Right renal pelvis (tissue), 4 donors: ENCODE measurements at places on chromosomes 16 and 17.

DNA sequence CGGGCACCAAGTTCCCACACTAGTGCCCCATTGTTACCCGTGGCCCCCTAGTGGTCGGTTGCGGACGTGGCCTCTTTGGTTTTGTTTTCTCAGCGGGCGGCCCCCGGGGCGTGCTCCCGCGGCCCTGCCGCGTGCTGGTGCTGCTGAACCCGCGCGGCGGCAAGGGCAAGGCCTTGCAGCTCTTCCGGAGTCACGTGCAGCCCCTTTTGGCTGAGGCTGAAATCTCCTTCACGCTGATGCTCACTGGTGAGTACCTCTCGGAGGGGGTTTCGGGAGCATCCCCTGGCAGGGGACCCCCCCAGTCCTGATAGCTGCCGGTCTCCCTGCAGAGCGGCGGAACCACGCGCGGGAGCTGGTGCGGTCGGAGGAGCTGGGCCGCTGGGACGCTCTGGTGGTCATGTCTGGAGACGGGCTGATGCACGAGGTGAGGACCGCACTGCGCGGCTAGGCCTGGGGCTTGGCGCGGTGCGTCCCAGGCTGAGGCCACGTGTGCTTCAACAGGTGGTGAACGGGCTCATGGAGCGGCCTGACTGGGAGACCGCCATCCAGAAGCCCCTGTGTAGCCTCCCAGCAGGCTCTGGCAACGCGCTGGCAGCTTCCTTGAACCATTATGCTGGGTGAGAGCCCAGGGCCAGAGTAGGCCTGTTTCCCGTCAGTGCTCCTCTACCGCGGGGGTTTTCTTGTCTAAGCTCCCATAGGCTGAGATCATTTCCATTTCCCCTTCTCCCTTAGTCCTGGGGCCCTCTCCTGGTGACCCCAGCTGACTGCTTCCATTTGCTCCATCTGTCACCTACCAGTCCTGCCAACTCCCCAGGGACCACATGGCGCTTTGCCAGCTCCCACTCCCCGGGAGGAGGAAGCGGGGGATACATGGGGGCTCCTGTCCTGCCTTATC, 1.7 kb downstream of the SPHK1 start:
- DNase-seq = no peak

GRCh38 chr17:64092113-64092512, 37.8 kb downstream of the ERN1 start:
- DNase-seq = no peak

DNA sequence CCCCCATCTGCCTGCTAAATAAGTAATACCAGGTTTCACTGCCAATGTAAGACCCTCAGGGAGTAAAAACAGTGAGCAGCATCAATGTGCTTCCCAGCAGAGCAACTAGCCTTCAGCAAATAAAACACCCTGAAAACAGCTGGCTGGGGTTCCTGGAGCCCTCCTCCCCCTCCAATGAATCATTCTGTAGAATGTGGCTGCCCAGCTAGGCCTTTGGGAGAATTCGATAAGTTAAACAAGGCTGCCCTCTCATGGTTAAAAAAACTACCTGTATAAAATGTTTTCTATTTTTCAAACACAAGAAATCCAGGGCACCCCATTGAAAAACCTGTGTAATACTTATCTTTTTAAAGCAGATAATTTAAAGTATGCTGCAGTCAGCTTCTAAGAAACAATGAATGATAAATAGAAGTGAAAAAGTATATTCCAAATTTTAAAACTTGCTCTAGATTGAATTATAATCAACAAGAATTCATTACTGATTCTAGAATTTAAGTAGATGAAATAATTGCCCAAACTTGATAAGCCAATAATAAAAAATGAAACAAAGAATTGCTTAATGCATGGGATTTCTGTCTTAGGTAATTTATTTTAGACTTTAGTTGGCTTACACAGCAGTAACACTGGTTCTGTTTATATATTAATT, 9.4 kb upstream of the TOM1L1 start:
- DNase-seq = no peak

DNA sequence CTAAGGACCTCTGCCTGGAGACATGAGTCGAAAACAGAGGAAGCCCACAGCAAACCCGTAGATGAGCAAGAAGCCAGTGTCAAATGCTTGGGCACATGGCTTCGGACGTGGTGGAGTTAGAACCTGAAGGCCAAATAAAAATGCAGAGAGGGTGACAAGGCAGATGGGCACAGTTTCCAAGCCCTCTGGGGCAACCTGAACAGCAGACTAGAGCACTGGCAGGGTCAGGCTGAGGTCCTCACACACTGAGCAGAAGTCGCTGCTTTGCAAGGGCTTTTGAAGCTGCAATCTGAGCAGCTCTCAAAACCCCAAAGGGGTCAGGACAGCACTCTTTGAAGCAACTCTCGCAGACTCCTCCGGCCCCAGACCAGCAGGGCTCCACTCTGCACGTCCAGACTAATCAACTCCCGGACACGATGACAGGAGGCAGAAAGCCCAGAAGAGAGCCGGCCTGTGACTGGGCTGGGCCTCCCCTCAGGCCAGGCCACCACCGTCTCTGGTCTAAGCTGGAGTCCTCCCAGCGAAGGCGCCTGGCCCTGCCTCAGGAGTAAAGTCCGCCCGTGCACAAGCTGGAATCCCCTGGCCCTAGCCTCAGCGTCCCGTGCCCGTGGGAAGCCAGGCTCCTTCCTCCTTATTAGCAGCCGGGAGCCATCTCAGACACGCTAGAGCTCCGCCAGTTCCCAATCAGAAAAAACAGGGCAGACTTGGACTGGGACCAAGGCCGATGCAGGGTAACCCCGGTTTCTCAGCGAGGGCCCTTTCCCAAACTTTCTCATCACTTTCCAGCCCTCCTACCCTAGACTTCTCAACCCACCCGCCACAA, 924 bp downstream of the SMARCD2 start:
- DNase-seq = no peak

DNA sequence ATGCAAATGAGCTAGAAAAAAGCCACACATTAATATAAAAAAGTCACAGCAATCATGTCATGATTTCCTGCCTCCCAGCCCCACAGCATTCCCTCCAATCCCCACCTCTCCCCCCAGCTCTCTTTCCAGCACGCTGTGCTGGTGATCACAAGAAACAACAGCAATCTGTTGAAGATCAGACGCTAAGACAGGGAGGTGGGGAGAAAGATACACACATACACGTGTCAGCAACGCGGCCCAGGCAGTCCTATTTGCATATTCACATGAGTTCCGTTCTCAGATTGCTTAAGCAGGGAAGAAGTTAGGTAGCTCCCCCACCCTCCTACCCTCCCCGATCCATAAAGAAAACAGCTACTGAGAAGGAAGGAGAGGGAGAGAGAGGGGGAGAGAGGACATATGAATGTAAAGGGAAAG, 405.5 kb upstream of the PSMD7 start:
- peak; percentile 12 for DNase-seq

DNA sequence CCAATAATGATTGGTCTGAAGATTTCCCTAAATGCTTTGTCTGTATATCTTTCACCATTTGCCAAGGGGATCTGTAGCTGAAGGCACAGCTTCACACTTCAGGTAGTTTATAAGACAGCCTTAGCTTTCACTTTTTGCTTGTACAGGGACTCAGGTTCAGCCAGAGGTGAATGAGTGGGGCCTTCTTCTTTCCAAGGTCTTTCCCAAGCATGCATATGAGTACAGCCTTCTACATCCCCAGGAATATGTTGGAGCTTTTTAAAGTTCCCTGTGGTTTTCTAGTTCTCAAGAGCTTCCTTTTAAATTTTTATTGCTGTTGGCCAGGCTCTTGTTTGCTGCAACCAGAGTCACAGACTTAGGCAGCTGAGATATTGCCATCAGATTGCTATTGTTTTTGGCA, 17.9 kb upstream of the SPDYE4 start:
- DNase-seq = no peak

DNA sequence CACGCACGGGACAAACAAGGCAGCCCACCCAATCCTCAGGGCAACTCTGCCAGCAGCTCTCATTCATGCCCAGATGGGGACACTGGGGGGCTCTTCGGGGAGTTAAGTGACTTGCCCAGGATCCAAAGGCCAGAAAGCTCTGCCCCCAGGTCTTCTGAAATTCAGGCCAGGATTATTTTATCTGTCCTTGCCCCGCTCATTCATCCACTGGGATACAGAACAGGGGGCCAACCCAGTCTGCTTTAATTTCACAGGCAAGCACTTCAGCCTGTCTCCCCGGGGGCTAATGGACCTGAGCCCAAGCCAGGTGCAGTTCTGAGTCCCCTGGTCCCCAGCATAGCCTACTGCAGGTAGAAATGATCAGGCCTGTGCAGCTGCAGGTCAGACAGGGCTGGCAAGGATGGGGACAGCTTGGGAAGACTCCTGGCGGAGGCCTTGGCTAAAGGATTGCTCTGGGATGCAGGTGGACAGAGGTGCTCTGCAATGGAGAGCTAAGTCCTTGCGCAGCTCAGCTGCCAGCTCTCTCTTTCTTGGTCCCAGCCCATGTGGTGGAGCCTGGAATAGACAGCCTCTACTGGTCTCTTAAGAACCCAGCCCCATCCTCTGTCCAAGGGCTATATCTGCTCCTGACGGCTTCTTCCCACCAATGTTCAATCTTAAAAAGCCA, 766 bp upstream of the B3GNT9 start:
- DNase-seq = no peak

- no peak for DNase-seq
Observed at GRCh38 chr17:55664287-55664686, 58.4 kb downstream of the TMEM100 start.

DNA sequence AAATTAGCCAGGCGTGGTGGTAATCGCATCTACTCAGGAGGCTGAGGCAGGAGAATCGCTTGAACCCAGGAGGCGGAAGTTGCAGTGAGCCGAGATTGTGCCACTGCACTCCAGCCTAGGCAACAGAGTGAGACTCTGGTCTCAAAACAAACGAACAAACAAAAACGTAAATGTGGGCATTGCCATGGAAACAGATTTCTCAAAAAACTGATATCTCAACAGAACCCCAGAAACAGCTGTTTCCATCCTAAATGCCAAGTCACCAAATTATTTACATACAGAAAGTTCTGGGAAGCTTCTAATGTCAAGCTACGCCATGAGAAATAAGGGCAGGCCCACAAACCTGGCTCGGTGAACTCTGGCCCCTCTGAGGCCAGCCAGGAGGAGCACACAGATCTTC, 16.0 kb upstream of the ZNF689 start:
- no peak for DNase-seq

DNA sequence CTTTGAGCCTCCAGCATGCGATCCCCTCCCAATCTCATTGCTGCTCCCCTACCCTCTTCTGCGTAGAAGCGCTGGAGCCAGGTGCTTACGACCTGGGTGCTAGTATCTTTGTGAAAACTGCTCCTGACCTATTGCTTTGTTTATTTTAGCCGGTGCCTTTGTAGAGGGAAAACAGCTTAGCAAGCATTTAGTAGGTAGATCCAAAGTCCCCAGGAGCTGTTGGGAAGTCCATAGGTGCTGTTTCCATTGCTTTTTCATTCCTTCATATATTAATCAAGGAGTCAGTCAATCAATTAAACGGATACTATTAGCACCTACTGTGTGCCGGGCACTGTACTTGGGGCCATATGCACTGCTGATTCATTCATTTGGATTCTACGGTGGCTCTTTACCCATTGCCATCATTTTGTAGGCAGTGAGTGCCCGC, 497.6 kb downstream of the WWOX start:
- no peak for DNase-seq

DNA sequence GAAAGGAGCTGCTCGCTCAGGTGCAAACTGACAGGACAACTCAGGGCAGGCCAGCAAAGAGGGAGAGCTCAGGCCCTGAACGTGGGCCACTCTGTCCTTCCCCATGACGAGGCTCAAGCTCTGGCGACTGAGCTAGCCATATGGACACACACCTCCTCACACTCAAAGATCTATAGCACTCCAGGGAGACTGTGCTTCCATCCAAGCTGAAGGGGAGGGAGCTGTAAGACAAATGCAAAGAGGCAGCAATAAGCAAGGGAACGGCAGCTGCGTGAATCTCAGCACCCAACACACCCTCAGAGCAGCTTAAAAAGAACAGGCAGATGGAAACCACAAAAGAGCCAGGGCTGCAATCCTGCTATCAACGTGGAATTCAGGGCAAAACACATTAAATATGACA, 13.5 kb downstream of the NUDT16L1 start:
- DNase-seq = no peak

GRCh38 chr16:88526008-88526905, 43.9 kb upstream of the ZC3H18 start:
- no peak for DNase-seq

DNA sequence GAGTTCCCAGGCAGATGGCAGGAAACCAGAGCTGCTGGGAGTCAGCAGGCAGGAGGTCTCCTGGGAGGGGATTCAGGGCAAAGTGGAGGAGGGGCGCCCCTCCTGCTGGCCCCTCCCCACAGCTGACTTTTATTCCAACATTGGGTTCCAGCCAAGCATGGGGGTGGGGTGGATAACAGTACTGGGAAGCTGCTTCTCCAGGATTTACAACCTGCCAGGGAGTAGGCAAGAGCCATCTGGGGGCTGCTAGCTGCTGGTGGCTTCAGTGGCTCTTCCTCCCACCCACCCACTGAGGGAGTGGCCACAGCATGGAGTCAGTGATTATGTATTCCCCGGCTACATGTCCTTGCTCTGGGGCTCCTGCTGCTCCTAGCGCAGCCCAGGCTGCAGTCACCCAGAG, 36.8 kb downstream of the TMEM132E start:
- DNase-seq = peak; percentile 78

DNA sequence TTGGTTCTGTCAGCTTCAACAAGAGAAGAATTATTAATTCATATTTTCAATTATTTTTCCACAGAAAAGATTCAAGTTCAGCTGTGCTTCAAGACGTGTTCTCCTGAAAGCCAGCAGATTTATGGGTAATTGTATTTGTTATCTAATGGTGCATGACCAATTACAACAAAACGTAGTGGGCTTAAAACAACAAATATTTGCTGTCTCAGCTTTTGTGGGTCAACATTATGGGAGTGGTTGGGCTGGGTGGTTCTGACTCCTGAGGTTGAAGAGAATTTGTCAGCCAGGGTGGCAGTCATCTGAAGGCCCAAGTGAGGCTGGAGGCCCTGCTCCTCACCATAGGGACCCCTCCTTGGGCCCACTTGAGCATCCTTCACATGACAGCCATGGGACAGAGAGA, 24.1 kb upstream of the KREMEN2 start:
- DNase-seq = no peak

DNA sequence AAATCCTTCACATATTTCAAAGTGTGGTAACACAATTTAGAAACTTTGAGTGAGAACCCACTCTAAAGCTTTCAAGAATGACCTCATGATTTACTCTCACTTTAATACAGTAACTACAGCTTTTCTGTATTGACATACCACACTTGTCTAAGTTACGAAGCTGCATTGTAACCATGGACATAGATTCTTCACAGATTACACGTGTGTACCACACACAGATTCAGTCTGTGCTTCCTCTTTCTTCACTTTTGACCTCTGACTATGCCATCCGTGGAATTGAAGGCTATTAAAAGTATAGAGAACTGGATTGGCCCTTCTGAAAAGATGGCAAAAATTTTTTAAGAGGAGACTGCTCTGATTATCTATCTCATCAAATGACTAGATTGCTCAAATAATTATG, 172.7 kb downstream of the TANC2 start:
- no peak for DNase-seq

GRCh38 chr17:40623419-40624210, 24.0 kb downstream of the SMARCE1 start:
- no peak for DNase-seq

GRCh38 chr16:30992276-30992780, 7.3 kb downstream of the HSD3B7 start:
- DNase-seq = no peak
